ENCODE measurements at places on chromosomes 2 and 18.

- DNase-seq = no peak
Observed at GRCh38 chr2:98519851-98520250, 75.2 kb downstream of the INPP4A start.

GRCh38 chr18:59621027-59621426, 76.2 kb downstream of the CCBE1 start:
- DNase-seq = no peak

DNA sequence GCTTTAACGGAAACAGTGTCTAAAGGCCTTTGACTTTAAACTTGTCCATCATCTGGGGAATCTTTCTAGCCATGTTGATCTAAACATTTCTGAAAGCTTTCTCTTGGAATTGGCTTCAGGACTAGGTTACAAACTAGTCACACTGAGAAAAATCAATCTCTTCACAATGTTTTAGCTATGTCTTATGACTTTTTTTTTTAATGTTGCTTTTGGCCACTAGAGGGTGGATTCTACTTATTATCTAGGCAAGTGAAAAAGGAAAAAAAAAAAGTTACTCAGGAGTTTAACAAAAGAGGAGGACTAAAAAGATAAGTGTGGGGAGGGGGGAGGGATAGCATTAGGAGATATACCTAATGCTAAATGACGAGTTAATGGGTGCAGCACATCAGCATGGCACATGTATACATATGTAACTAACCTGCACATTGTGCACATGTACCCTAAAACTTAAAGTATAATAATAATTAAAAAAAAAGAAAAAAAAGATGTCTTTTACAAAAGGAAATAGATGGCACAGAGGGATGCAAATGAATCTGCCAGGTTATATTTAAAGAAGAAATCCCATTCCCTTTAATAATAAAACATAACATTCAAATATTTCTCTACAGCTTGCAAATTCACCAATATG, 160.4 kb upstream of the PID1 start:
- DNase-seq = peak; percentile 35

- no peak for DNase-seq
Observed at GRCh38 chr2:180202467-180202951, 195.4 kb upstream of the CWC22 start.

DNA sequence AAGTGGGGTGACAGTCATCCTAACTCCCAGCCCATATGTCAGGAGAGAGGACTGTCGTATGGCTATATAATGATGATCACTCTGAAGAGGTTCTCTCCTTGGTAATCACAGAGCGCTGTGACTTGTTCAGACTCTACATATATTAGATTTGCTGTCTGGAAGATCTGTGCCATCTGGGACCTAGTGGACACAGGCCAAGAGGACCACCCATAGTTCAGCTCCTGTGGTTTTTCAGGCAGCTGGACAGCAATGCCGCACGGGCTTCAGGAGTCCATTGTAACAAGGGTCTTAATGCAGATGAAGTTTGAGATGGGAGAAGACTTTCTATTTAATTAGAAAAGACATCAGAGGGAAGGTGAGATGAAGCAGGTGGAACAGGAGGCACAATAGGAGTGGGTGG, 40.1 kb upstream of the EPHA4 start:
- no peak for DNase-seq

- DNase-seq = no peak
Observed at GRCh38 chr18:48093104-48093503, 162.6 kb upstream of the SMAD2 start.

DNA sequence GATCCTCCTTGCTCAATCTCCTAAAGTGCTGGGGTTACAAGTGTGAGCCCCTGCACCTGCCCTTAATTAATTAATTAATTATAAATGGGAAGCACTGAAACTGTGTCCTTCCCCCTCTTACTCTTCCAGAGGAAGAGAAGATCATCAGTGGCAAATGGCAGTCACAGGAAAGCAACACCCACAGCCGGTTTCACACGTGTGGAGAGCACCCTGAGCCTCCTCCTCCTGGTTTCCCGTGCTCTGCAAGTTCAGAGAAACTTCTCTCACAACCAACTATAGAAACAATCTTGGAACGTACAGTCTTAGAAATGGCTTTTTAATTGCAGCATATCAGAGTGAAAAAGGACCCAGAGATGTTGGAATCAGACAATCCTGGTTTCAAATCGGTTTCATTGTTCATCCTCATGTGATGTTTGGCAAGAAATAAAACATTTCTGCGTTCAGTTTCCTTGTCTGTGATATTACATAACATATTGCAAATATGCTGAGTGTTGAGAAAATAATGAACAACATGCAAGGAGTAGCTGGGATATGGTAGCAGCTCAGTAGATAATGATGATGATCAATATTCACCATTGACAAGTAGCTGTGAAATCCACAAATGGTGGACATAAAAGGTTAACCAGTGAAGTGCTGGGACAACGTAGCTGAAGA, 141.0 kb upstream of the KCTD1 start:
- no peak for DNase-seq

GRCh38 chr2:157375384-157375783, 49.8 kb upstream of the ERMN start:
- DNase-seq = no peak

GRCh38 chr2:15814946-15815345, 125.4 kb upstream of the MYCN start:
- DNase-seq = no peak

DNA sequence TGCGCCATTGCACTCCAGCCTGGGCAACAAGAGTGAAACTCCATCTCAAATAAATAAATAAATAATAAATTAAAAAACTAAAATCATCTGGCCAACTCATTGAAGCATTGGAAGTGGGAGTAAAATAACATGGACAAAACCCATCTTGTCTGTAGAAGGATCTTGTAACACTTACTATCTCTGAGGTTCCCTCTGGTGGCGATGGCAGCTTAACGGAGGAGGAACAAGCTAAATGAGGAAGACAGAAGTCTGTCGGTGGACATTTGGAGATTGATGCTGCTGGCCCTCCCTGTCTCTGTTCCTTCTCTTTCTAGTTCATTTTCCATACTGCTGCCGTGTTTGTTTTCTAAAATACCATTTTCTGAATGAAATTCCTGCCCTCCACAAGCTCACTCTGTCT, 43.4 kb downstream of the ZCCHC2 start:
- DNase-seq = no peak

DNA sequence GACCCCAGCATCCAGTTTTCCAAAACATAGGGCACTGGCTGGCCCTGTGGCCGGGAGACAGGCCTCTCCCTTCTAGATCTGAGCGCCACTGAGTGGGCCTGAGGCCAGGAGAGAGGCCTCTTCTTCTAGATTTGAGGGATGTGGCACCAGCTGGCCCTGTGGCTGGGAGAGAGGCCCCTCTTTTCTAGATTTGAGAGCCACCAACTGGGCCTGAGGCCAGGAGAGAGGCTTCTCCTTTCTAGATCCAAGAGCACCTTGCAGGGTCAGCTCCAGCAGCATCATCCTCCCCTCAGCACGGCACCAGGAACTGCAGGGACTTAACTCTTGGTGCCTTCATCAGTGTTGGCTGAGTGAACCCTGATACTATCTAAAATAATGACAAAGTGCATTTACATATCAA, 114.3 kb upstream of the ALKAL2 start:
- no peak for DNase-seq

GRCh38 chr2:233363744-233364235, 9.5 kb downstream of the DGKD start:
- DNase-seq = no peak

- no peak for DNase-seq
Observed at GRCh38 chr2:210635257-210635656, 78.9 kb downstream of the CPS1 start.

GRCh38 chr2:127079358-127079920, 27.5 kb downstream of the BIN1 start:
- DNase-seq = no peak

DNA sequence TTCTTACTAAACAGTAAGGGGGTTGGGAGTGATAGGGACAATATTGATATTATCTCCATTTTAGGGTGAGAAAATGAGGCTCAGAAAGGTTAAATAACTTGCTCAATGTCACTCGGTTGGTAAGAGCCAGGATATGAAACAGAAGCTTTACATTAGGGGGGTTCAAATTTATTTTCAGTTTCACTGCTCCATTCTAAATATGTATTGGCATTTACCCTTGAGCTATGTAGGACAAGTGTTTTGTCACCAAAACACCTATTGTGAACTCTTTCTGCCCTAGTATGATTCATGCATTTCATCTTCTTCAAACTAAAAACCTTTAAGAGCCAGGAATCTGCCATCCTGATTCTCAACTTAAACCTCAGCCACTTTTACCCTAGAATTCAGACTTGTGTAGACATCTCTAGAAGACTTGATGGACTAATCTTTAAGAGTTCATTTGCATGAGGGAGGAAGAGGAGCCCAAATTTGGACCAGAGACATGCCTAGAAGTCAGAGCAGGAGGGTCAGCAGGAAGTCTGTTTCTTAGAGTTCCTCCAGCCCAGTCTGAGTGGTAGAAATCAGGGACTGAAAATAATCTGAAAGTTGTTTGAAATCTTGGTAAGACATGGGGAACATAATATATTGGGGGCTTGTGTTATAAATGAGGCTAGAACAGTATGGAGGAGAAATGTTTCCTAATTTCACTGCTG, 129.4 kb upstream of the ATP5MC3 start:
- no peak for DNase-seq

GRCh38 chr2:86703704-86704361, 16.3 kb upstream of the RMND5A start:
- peak; percentile 45 for DNase-seq

GRCh38 chr2:40353231-40353630, 98.7 kb downstream of the SLC8A1 start:
- DNase-seq = no peak

- DNase-seq = no peak
Observed at GRCh38 chr18:59189008-59189407, 30.9 kb upstream of the GRP start.

DNA sequence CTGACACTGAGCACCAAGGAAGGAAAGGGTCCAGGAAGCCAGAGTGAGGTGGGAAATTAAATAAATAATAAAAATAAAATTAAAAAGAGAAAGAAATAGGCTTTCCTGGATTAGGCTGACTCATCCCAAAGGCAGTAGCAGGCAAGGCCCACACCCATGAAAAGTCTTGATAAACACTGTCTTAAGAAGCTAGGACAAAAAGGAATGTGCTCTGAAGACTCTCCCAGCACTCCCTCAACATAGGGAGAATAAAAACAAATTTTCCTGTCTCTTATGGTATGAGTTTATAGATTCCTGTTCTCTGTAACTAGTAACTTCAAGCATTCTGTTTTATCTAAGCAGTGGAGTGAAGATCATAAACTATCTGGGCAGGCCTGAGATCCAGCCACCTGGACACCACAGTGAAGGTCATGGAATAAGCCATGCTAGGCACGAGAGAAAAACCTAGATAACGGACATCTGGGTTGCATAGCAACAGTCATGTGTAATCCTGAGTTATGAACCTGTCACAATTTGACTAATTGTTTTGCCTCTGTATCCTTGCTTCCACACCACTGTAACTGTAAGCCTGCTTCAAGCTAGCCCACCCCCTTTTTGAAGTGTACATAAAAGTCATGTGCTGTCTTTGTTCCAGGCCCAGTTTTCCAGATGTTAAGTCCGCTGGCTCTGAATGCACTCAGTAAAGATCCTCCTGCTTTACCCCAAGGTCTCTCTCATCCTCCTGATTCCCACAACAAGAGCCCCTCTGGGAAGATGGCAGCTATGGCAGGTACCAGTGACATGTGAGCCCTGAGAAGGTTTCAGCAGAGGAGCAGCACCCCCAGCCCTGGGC, 107.8 kb downstream of the NDUFA10 start:
- no peak for DNase-seq

GRCh38 chr2:154911729-154912128, 213.2 kb downstream of the KCNJ3 start:
- no peak for DNase-seq

DNA sequence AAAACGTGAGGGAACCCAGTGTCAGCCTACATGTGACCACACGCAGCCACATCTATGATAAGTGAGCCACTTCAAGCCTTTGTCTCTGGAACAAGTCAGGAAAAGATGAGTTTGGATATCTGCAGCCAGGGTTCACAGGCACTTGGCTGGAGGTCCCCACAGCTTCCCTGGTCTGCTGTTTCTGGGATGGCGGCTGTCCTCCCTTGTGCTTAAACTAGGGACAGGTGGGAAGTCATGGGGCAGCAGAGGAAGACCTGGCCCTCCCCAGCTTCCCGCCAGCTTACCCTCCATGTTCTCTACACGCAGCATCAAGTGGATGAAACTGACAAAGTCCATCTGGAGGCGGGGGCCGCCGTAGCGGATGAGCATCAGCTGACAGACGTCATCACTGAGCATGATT, 38.5 kb upstream of the GALNT14 start:
- DNase-seq = no peak

DNA sequence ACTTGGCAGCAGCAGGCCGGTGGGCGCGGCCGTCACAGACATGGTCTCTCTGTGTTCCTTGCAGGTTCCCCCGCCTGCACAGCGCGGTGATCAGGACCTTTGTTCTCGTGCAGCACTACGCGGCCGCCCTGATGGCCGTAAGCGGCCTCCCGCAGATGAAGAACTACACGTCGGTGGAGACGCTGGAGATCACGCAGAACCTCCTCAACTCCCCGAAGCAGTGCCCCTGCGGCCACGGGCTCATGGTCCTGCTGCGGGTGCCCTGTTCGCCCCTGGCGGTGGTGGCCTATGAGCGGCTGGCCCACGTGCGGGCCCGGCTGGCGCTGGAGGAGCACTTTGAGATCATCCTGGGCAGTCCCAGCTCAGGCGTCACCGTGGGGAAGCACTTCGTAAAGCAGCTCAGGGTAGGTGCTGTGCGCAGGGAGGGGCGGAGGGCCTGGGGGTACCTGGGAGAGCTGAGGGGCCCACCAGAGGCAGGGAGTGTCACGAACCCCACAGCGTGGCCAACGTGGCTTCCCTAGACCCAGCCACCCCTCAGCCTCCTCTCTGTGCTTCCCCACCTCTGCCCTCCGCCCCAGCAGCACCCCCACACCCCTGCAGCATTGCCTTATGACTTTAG, 59.3 kb downstream of the NTSR2 start:
- DNase-seq = no peak
